ENCODE measurements at places on chromosomes 6 and 20.

- no peak for DNase-seq
These were observed 53.9 kb downstream of the GTF2H5 start for GRCh38 chr6:158222066-158222465.

DNA sequence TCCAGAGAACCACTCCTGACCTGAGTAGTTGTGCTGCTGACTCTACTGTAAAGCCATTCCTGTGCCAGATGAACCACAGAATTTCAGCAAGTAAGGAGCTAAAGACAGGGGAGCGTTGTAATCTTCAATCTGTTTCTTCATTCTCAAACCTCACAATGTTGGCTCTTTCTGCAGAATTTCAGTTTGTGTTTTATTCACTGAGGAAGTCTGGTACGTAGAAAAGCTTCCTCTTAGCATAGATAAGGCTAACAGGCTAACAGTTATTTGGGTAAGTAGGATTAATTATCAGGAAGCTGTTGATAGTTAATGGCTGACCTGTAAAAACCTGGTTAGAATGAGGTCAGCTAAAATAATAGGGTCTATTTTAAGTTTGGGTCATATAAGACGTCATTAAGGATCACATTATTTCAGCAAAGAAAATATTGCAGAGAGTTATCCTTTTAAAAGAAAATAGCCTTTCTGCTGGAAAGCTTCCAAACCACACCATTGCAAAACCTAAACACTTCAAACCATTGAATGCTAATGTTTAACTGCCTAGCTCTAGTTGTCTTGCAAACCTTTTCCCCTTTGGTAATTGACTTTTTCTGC, 14.1 kb upstream of the TENT5A start:
- DNase-seq: peak; percentile 54

- DNase-seq: no peak
These were observed 222.2 kb downstream of the UST start for GRCh38 chr6:148968771-148969602.

DNA sequence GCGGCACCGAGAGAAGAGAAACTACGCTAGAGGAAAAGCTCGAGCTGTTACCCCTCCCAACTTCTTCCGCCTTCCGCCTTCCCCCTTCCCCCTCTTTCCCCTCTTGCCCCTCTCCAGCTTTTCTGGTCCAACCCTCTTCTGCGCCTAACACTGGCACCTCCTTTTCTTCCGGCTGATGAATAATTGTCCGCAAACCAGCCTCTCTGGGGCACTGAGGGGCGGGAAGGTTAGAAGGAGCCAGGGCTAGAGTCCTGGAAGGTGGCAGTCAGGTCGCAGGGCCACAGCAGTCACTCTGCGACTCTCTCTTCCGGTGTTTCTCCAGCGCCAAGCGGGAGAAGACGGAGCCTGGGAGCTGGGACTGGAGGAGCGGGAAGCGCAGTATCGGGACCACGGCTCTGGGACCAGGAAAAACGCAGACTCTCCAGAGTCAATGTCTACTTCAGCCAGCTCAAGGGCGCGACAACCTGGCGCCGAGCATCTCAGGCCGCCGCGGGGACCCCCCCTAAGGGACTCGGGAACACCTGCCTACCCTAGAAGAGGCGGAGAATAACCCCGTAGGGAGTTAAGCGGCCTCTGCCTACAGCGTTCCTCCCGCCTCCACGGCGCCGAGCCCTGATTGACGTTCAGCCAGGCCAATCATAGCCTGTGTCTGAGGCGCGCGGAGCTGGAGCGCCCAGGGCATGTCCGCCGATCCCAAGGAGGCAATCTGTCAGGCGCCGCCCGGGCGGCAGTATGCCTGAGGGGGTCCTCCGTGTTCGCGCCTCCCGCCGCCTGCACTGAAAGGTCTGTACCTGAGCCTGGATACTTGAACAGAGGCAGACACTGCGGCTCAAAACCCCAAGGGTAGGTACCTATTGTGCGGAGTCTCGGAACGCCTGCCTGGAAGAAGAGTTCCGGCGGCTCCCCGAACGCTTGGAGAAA, 40.4 kb downstream of the PSMB9 start:
- DNase-seq: peak; percentile 99

DNA sequence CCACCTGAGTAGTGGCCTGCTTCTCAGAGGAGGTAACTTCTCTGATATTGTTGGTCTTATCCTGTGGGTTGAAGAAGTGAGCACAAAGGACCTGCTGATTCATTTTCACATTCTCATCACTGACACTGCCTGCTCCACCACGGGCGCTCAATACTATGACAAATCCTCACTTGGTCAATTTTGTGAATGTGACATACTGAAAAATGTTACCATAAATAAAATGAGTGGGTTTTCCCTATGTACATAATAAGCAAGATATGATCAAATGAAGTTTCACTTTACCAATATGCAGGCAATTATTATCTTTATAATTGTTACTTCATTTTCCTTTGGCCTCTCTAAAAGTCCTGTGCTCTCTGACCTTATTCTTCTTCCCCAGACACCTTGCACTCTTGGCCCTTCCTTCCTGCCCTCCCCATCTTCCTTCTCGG, 71.5 kb upstream of the RIPOR2 start:
- no peak for DNase-seq

Data from eye (tissue), 1 donor.